Activated CD4-positive, alpha-beta memory T cell treated with anti-CD3 and anti-CD28 coated beads, Interleukin-2, amount 10 ng/mL, durations not matched to agents 7 days and 5 days (primary cell): ENCODE measurements at places on chromosomes 16 and 17.

DNA sequence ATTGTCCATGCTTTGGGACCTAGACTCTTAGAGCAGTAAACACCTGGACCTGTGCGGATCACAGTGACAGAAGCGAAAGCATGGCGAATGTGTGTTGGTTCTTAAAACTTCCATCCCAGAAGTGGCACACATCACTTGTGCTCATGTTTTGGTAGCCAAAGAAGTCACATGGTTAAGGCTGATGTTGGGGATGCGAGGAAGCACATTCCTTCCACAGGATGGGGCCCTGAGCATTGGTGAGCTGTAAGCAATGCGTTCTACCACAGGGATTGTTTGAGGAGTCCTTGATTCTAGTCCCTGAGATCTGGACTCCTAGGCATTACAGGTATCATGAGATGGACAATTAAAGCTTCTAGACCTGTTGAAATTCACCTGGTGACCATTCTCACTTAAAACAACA, 375.9 kb downstream of the UTP18 start:
- no peak for DNase-seq

DNA sequence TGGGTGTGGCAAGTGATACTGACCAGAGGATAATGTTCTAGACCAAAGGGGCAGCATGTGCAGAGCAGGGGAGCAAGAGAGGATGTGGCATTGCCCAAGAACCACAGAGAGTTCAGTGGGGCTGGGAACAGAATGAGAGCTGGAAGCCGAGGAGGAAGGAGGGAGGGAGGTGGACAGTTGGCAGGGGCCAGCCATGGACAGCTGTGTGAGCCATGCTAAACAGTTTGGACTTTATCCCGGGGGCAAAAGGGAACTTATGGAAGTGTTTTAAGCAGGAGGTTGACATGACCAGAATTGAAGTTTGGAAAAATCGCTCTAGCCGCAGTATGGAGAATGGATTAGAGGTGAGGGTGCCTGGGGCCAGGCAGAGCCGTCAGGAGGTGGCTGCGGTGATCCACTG, 29.4 kb upstream of the TMEM132E start:
- no peak for DNase-seq

- DNase-seq = no peak
Measured at GRCh38 chr16:11175106-11175786, 80.8 kb downstream of the SOCS1 start.

DNA sequence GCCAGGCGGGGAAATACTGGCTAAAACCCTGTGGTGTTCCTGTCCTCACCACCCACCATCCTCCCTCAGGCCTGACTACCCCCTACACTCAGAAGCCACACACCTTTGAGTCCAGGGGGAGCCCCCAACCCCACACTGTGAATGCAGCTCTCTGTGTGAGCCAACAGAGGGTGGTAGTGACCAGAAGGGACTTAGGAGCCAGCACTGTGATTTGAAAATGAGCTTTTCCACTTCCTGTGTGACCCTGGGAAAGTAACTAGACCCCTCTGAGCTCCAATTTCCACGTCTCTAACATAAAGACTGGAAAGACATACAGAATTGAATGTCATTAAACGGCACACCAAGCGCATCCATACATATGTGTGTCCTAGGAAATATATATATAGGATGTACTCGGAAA, 58.7 kb downstream of the SDK2 start:
- DNase-seq = no peak

DNA sequence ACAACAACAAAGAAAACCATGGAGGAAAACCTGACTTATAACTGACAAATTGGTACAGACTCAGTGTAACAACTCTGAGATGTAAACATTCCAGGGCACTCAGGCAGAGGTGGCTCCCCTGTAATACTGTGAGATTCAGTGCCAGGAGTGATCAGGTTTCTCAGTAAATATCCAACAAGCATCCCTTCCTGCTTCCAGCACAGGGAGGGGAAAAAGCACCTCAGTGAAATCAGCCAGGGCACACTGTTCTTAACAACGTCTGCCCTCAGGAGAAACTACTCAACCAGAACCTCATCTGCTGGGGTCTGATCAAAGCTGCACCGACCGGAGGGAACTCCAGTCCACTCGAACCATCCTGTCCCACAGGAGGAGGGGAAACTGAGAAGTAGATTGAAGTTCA, 52.3 kb downstream of the AMFR start:
- DNase-seq = no peak

DNA sequence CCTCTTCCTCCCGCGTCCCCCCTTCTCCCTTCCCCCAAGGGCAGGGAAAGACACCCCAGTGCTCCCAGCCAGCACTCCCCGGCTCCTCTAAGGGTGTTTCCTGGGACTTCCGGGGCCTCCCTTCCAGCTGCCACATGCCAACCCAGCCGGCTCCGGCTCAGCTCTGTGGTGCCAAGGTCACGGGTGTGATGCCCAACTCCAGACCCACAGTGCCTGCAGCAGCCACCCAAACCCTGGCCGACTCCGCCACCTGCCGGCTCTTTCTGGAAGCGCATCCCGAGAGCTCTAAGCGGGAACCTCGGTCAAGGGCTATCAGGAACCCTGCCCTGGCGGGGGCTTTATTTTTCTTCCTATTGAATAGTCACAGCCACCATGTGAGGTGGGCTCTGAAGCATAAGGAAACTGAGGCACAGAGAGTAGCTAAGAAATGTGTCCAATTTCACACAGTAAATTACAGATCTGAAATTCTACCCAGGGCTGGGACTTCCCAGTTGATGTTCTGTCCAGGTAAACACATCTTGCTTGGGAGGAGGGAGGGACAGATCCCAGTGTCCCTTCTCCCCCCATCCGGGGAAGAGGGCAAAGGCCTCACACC, 3.3 kb upstream of the PPP1R1B start:
- DNase-seq = peak; percentile 88

DNA sequence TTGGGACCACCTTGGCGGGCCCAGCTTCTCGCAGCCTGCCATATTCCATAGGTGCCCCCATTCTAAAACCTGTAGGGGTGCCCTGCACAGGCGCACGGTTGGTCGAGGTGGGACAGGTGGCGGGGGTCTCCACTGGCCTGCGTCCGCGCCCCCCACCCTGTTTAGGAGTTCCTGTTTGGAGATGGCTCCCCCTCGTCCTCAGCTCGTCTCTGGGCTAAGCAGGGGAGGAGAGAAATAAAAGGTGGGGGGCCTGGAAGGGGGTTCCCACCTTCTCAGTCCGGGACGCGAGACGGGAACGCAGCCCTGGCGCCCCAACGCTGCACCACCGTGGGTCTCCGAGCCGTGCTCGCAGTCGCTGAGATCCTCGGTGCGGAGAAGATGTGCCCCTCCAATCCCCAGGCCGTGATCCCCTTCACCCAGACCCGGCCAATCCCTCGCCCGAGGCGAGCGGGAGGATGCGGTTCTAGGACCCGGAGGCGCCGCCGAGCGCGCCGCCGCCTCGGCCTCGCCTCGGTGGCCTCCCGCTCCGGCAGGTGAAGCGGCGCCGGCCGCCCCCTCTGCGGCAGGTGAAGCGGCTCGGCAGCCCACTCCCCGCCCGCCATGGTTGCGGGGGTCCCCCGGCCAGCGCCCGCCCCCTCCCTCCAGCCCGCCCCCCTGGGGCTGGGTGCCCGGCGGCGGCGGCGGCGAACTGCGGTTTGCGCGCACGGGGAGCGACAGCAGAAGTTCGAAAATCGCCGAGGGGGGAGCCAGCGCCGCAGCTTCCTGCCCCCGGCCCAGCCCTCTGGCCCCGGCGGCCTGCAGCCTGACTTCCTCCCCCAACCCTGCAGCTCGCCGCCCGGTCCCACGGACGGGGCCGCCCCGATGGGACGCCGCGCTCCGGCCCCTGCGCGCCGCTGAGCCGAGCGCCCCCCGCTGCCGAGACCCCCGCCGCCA, at the start of gene FMNL1:
Gene FMNL1, plus strand, starts transcription at position 805 of the 933 bp plus-strand sequence. CDS start 240 bp downstream, outside the sequence.
- peak; percentile 81 for DNase-seq

- no peak for DNase-seq
Measured at GRCh38 chr17:45288825-45289224, 26.9 kb upstream of the SPATA32 start.
